ENCODE measurements at places on chromosomes 16 and 17.

- peak; percentile 65 for DNase-seq
Observed at GRCh38 chr17:60392845-60393702, 1.1 kb upstream of the USP32 start.

DNA sequence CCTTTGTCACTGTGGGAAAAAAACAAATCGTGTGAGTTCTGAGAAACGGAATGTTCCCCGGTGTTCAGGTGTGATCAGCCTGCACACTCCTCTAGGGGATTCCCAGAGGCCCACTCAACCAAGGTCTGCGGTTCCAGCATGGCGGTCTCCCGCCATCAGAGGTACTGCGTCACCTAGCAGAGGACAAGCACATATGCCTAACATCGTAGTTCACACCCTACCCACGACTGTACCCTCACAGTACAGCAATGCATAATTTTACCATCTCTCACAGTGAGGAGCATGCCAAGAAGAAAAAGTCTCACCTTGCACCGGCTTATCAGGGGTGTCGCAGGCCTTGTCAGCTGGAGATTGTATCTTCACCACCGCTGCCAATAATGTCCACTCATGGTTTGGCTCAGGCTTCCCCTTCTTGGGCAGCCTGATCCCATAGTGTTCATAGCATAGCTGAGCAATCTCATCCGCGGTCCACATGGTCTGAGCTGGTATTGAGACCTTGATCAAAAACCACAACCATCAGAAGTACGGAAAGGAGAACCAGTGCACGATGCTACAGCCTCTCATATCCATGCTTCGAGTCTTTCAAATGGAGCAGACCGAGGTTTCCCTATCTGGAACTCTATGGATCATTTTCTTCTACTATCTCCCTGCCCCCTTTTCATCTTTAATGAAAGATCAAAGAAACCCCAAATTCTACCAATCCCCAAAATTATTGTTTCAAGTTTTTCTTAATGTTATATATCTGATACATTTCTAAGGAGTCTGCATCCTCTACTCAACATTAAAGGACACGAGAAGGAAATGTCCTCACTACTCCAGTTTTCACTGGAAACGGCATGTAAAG lies 2.5 kb downstream of the ADAT1 start:
- no peak for DNase-seq

- DNase-seq = no peak
Observed at GRCh38 chr17:65495122-65496055, 66.1 kb downstream of the AXIN2 start.

- DNase-seq = no peak
Observed at GRCh38 chr16:48317026-48317425, 68.2 kb downstream of the SIAH1 start.

GRCh38 chr16:4034963-4035362 lies 81.3 kb downstream of the ADCY9 start:
- DNase-seq = no peak

DNA sequence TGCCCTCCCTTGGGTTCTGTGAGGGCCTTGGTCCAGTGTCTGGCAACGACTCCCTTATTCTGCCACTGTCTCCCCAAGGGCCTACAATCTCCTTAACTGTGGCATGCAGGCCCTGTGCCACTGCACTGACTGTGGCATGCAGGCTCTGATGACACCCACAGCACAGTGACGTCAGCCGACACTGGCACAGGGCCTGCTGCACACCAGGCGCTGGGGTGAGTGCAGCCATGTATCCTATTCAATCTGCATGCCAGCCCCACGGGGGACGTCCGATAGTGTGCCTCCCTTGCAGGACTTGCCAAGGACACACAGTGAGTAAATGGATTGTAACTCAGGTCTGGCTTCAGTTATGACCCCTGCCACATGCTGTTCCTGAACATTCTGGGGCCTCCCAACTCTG lies 39.8 kb upstream of the RASD1 start:
- DNase-seq = peak; percentile 60

GRCh38 chr17:29734640-29735039 lies 111.9 kb upstream of the CORO6 start:
- no peak for DNase-seq

- DNase-seq = no peak
Observed at GRCh38 chr16:67975321-67976105, 4.8 kb downstream of the DPEP3 start.

DNA sequence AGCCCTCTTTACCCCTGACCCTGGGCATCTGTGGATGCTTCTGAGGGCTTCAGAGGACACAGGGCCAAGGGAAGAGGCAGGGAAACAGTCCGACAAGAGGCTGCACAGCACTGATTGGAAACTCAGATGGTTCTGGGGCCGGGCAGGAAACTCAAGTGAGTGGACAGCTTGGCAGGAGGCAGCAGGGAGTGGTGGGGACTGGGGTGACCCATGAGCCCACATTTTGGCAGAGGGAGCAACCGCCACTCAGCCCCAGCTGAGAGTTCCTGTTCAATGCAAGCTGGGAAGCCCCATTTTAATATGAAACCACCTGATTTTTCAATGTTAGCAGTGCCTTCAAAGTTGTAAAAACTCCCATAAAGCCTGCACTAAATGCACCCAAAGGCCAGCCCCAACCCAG lies 1.5 kb upstream of the VASN start:
- DNase-seq = no peak

DNA sequence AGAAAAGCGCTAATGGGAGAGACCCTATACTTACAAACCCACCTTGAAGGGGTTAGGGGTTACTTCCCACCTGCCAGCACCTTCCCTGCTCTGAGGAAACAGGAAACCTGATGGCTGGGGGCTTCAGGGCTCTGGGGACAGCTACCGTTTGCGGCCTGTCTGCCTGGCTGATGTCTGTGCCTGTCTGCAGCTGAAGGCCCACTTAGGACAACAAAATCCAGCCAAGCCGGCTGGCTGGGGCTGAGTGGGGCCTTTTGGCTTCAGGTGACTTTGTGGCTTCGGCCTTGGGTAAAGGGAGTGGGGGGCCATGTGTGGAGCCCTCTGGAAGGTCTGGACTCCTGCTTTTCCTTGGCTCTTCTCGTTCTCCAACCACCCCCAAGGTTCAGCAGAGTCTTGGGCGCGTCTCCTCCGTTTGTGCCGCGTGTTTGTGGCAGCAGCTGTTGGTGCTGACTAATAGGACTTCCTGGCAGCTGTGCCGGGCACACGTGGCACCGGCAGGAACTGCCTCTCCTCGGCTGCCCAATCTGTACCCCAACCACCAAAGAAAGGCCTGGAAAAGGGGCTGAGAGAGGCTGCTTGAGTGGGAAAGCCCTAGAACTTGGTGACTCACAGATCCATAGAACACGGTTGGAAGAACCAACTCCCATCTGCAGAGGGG lies 186.7 kb downstream of the MSI2 start:
- DNase-seq = peak; percentile 64
